ENCODE measurements at places on chromosomes 13 and 19.

DNA sequence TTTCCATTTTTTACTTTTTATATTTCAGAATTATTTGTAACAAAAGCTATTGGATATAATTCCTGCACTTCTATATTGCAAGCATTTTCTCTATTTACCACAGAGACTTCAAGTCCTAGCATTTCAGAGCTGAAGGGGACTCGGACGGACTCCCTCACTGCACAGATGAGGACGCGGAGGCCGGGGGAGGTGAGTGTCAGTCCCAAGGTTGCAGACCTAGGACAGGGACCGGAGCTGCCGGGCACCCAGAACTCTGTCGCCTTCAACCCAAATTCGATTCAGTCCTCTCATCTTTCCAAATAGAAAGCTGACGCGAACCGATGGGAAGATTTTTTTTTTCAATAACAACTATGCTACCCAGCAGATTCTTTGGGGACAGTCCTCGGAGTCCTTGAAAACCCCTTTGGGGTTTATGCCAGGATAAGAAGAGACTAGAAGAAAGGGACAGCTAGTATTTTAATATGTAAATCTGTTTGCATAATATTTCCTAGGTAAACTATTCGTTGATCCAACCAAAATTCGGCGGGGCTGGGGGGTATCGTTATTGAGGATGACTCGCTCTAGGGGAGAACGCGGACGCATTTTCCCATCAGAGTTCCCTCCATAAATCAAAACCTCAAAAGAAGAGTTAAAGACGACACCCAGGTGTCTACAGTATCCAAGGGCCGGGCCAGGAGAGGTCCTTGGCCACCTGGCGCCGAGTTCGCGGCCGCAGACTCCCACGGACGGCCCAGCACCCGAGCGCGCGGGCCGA is 803 bp downstream of the FLT3 start:
- DNase-seq, result peak; percentile 31

DNA sequence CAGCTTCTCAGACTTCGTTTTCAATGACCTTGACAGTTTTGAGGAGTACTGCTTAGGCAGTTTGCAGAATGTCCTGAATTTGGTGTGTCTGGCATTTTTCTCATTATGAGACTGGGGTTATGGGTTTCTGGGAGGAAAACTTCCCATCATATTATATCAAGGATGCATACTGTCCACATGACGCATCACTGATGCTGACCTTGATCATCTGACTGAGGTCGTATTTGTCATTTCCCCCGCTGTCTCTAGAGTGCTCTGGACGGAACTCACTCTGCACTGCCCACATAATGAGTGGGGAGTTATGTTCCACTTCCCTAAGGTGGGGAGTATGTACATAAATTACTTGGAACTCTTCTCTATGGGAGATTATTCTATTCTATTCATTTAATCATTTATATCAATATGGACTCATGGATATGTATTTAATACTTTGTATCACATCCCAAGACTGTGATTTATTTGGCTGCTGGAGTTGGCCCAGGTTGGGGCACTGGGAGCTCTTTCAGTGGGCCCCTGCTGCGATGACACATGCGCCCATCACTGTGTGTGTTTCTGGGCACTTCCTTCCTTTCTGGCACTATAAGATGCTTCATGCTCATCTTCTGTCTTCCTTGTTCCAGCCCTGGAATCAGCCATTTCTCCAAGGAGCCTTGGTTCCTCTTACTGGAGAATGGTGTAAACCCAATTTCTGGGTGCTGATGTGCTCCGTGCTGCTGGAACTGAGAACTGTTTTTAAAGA is 138.6 kb downstream of the MIPEP start:
- DNase-seq, result no peak

GRCh38 chr13:76339649-76340048 is 546.6 kb downstream of the KCTD12 start:
- DNase-seq, result no peak

DNA sequence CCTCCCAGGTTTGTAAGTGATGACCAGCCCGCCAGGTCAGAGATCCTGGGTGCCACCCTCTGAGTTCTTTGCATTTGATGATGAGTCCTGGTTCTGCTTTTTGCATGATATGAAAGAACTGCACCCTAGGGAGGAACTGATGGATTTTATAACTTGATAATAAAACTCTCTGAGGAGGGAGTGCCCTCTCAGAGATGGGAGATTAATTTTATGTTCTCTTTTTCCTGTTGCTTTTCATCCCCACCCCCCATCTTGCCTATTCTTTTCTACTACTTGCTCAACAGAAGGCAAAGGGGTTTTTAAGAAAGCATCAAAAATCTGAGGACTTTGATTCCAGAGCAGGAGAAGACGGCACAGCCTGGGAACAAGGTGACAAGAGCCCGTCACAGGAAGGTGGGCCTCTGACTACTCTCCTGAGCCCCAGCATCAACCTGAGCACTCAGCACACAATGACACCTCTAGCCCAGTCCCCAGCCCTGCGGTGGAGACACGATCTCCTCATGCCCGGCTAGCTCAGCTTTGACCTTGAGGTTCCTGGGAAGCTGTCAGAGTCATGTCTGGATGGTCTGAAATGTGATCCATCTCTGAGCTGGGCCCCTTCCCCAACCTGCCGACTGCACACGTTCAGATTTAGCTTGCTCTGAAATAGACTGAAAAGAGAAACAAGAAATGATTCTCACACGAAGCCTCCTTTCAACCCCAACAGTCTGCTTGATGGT is 69.1 kb downstream of the SIAH3 start:
- no peak for DNase-seq

- DNase-seq, result no peak
These were observed 2.0 kb upstream of the ZNF784 start for GRCh38 chr19:55626350-55626749.

DNA sequence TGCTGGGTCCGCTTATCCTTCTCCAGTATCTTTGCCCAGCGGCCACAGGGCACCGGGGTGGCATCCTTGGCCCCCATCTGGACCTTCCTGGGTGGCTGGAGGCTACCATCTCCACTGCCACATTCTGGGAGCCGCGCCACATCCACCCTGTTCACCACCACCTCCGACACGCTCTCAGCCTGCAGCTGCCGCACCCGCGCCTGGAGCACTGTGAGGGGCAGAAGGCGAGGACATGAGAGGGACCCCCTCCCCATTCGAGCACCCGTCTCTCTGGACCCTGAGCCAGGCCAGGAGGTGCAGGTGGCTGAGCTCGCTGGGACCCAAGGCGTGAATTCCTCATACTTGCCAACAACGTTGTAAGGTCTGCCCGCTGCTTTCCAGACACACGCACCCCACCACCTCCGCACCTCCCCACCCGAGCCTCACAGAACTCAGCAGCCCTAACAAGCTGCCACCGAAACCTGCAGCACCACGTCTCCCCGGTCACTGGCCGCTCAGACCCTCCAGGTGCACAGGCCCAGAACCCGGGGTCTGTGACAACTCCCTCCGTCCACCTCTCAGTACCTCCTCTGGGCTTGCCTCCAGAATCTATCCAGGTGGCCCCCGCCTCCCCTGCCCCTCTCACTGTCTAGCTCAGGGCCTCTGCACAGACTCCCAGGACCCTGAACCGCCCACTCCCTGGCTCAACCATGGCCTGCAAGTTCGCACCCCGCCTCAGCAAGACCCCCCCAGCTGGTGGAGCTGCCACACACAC is 3.2 kb downstream of the POLRMT start:
- DNase-seq, result no peak

- peak; percentile 100 for DNase-seq
These were observed 563 bp upstream of the TOMM40 start for GRCh38 chr19:44890366-44891015.

DNA sequence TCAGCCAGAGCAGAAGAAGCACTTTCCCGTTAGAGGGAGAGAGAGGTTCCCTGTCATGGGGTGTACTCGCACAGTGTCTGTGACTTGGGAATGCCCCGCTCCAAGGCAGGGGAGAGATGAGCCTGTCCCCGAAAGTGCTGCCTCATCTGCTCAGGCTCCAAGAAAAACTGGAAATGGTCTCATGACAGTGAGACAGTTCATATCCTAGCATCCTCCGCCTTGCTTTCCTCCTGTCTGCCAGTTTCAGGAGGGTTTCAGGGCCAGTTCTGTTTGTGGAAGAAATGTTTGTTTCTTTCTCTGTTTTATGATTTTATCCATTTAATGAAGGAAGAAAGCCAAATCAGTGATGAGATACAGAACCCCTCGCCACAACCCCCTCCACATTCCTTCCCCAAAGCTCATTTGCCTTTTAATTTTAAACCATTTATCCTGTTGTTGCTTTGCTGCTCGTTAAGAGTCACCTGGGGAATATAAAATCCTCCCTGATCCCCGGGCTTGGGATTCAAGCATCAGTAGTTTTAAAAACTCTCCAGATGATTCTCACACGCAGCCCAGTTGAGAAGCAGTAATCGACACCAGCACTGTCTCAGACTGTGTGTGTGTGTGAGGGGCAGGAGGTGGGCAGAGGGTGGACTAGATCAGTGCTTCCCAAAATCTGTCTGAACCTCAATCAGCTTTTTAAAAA is 144.6 kb upstream of the UBL3 start:
- DNase-seq, result no peak
